GOT3 (cell line): ENCODE measurements at places on chromosomes 7 and 10.

DNA sequence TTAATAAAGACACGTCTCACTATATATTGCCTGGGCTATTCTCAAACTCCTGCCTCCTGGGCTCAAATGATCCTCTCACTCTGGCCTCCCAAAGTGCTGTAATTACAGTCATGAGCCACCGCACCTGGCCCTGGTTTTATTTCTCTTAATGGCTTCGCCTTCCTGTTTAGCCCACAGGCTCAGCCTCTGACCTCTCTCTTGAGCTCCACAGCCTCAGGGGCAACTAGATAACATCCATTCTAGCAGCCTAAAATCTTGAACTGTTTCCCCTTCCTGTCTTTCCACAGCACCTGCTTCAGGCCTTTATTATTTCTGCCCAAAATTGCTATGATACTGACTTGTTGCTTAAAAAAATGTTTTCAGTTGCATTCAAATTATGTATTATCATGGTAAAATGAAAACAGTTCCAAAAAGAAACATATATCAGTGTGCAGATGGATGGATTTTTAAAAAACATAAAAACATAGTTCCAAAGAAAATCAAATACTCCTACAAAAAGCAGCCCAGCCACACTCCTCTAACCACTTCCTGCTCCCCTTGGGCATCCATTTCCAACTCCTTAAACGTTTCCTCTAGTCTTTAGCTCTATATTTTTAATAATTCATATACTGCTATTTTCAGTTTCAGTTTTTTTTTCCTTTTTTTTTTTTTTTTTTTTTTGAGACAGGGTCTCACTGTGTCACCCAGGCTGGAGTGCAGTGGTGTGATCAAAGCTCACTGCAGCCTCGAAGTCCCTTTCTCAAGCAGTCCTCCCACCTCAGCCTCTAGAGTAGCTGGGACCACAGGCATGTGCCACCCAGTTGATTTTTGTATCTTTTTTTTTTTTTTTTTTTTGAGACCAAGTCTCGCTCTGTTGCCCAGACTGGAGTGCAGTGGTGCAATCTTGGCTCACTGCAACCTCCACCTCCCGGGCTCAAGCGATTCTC is 5.1 kb upstream of the BAZ1B start:
- no peak for DNase-seq

DNA sequence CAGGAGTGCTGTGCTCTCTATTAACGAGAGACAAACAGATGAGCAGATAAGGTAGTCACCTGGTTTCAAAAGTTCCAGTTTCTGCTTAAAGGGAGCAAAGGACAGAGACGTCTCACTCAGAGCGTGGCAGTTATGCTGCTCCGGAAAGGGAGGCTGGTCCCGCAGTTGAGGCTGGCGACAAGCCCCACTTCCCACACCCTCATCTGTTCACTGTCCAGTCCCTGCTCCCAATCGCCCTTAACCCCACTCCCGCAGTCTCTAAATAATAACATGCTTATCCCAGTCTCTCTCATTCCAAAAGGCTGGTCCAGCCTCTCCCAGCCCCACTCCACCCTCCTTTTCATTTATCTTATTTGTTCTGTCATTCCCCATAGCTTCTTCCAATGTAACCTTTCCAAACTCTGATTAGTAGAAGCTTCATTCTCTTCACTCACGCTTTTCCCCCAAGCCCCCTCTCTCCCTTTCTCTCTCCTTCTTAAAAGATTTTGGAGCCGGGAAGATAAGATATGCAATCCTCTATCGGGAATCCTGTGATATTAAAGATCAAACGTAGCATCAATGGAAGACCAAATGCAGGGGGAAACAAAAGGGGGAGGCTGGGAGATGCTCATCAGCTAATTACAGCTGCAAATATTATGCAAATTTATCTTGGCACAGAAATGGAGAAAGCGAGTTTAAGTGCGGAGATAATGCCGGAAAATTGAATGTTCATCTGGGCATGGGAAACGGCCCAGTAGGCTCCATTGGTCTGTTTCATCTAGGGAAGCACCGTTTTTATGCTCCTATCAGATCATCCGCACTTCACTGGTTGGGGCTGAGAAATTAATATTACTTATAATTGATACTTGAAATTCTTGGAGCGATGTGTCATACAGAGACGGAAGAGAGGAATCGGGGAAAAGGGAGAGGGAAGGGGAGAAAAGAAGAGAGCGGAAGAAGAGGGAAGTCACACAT is 16.3 kb upstream of the GATA3 start:
- DNase-seq: no peak

- DNase-seq: no peak
Observed at GRCh38 chr7:6443372-6443941, 4.3 kb downstream of the DAGLB start.

GRCh38 chr7:1323178-1324027 is 90.7 kb downstream of the UNCX start:
- DNase-seq: no peak

DNA sequence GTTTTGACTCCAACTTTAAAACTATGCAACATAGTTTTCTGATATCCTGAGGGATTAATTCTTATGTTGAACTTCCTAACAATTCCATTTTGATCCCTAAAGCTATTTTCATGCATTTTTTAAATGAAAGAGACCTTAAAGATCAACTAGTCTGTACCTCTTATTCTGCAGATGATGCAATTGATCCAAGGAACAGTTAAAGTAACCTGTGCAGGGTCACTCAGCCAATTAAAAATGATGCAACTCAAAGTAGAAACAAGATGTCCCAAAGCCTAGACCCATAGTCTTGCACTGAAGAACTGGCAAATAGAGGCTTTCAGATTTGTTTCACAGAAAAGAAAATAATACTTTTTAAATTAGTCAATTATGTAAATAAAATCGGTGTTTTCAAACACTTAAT is 86.3 kb downstream of the IMMP2L start:
- no peak for DNase-seq

GRCh38 chr7:106817098-106817497 is 48.0 kb upstream of the PIK3CG start:
- DNase-seq: no peak

DNA sequence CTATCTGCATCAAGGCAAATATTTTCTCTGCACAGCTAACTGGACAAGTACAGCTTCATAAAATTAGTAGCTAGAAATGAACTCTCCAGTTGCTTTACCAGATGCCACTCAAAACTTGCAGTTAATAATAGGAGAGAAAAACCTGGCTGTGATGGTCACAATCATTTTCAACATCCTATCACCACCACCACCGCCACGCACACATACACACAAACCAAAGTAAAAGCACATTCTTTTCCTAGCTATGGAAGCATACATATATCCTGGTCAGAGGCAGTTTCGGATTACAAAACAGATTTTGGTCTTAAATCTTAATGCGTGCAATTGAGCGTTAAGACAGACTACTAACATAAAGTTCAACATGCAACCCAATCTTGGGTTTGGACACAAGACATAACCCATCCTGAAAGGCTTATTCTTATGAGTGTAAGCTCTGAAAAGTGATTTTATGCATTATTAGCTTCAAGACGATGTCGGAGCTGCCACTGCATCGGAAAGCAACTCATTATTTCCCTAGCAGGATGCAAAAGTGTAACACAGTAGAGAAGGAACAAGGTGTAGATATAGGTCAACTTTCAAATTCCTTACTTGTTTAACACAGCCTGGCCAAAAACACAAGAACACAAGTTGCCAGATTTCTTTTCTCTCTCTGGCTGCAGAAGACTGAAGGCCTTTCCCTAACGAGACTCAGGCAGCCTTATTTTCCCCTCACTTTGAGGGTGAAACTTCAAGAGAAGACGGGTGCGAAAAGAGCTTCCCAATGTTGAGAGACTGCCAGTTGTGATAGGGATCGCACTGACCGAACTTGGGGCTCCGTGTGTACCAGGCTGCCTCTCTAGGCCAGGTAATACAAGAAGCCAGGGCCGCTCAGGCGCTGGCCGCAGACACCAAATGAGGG is 1.2 kb downstream of the CACUL1 start:
- DNase-seq: no peak

DNA sequence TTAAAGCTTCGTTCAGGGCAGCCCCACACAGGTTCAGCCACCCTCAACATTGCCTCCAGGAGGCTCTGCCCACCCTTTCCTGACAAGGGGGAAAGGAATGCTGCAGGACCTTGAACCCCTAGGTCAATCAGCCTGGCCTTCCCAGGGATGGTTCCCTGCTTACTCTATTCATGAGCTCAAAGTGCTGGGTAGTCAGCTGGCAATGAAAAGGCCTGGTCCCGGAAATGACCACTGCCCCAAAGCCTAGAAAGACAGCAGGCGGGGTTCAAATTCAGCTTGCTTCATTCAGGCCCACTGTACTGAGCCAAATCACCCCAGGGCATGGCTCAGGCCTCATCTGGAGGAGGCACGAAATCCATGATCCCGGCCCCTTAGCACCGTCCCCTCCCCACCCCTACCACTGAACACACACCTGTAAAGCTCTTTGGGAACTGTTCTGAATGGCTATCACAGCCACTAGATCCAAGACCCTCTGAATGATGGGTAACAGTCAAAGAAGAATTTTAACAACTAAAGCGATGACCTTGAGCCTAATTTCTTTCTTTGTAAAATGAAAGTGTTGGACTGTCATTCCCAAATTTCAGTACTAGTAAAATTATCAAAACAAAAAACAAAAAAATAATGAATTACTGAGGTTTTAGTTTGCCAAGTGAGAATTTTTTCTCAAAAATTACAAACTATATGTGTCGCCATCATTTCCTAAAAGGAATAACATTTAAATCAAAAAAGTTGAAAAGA is 1.0 kb downstream of the URGCP start:
- no peak for DNase-seq

- DNase-seq: no peak
Observed at GRCh38 chr7:52501696-52502095, 533.7 kb upstream of the POM121L12 start.

DNA sequence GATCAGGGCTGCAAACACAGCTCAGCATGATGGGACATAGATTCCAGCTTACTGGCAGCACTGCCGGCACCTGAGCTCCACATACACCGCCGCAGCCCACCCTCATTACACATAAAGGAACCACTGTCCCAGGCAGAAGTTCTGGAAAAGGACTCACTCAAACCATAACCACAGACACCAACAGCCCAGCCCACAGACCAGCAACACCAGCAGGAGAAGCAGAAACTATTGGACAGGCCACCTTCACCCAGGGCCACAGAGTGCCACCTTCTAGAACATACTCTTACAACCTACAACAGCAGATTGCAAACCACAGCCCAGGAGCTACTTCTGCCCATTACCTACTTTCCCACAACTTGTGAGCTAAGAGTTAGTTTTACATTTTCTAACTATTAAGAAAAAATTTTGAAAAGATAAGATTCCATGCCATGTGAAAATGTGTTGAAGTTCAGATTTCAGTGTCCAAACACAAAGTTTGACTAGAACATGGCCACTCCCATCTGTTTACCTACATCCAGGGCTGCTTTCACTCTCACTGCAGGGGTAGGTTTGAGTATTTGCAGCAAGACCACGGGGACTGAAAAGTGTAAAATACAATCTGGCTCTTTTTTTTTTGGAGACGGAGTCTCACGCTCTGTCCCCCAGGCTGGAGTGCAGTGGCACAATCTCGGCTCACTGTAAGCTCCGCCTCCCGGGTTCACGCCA is 153.0 kb downstream of the TNS3 start:
- no peak for DNase-seq

- DNase-seq: no peak
Observed at GRCh38 chr10:120969219-120969645, 118.1 kb downstream of the WDR11 start.

GRCh38 chr7:36128448-36129047 is 24.5 kb upstream of the EEPD1 start:
- peak; percentile 62 for DNase-seq

GRCh38 chr10:132247943-132248342 is 59.8 kb downstream of the STK32C start:
- no peak for DNase-seq

DNA sequence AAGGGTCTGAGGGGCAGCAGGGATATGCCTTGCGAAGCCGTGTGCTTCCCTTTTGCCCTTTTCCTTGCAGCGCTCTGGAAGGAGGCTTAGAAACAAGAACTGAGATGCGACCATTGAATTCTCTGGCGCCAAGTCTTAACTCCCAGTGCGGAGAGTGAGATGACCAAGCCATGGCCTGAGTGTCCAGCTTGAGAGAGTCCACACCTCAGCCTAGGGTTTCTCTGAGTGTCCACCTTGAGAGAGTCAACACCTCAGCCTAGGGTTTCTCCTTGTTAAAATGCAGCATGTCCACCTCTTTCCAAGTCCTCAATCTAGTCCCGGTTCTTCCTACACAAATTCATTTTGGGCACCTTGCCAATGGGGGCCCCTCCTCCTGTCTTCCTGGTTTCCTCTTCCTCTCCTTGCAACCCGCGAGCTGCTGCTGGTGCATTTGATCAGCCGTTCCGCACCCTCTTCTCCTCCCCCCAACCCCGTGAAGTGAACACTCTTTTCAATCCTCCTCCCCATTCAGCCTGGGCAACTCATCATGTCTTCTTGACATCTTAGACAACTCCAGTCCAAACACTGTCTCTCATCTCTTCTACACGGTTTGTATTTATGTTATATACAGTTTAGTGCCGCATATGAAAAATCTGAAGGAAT is 178.2 kb upstream of the PITRM1 start:
- DNase-seq: no peak

DNA sequence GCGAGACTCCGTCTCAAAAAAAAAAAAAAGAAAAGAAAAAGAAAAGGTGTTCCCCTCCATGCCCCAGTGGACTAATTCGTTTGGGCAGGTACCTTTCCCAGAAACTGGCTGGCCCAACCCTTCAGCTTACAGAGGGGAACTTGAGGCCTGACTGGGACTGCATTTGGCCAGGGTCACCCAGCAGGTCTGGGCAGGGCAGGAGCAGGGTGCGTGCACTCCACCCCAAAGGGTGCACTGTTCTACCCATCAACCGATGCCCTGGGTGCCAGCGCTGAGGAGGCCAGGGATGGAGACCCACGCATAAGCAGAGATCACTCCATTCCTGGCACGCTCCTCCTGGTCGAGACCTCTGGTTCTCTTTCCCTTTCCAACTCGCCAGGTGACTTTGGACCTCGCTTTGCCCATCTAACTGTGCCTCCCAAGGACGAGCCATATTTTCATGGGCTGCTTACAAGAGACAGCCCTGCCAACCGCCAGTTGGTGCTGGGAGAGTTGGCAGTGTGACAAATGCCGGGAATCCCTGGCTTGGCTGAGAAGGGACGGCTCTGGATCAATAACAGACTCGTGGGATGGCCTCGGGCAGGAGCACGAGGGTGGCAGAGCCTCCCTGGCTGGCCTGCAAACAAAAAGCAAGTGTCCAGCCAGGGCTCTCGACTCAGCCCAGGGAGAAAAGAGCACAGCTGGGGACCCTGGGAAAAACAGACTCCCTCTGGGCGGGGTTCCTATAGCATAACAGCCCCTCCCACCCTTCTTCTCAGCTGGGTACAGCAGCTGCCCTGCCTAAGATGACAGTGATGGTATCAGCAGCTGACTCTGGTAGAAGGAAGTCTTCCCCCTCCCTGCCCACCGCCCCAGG is 7.9 kb downstream of the HSPB1 start:
- DNase-seq: no peak

- no peak for DNase-seq
Observed at GRCh38 chr7:157268540-157268939, 68.3 kb upstream of the DNAJB6 start.

GRCh38 chr10:20058135-20058534 is 241.9 kb downstream of the PLXDC2 start:
- DNase-seq: no peak

DNA sequence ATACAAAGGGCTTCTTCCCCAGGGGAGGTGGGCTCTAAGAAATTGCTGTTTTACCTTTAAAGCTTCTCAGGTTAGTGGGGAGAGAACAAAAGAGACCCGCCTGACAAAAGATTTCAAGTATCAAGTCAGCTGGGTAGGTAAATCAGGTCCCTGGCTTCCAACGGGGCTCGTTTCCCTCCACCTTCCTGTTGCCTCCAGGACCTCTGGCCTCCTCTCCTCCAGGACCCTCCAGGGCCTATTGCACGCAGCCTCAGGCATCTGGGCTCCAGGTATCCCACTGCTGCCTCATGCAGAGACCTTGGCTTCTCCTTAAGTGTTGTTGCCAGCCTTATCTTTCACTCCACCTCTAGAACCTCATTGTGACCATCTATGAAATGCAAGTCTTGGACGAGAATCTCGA is 2.9 kb downstream of the BNIP3 start:
- no peak for DNase-seq
